Endothelial cell of umbilical vein (primary cell): ENCODE measurements at places on chromosomes 5 and 9.

DNA sequence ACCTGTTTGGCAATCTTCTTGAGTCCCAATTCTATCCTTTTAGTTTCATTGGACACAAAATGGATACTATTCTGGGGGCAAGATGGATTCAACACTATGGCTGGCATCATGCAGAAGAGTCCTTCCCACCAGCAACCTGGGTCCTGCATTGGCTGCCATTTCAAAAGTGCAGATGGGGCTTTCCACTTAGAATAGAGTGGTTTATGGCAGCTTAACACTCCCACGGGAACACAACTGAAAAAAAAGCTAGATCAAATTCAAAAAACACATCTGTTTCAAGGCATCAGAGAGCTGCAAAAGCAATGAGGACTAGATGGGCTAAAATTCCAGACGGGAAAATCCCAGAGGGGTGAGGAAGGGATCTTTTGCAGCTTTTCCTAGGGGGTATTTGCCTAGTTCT is 11.2 kb upstream of the HMHB1 start:
- no peak for DNase-seq

DNA sequence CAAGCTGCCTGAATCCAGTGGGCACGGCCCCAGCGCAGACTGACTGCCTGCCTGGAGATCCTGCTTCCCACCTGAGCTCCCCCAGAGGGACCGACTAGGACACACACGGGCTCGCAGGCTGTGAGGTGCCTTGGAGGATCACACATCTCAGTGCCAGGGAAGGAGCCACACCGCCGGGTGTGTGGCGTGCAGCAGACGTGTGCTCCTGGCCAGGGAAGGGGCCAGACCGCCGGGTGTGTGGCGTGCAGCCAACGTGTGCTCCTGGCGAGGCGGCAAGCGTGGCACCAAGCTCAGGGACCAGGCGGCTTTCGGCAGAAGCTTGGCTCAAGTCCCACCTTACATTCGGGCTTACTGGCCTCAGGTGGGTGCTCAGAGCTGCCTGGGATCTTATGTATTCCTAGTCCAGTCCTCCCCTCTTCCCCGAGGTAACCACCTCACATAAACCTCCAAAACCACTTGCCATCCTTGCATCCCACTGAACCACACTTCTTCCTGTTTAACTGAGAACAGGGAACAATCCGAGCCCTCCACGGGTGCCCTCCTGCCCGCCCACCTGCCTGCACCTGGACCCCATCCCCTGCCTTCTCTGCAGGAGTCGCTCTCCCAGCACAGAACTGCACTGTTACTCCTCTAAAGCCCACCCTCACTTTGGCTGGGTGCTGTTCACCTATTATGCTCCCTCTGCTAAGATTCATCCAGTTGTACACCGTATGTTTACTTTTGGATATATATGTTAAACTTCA is 22.4 kb upstream of the MRNIP start:
- DNase-seq = no peak

DNA sequence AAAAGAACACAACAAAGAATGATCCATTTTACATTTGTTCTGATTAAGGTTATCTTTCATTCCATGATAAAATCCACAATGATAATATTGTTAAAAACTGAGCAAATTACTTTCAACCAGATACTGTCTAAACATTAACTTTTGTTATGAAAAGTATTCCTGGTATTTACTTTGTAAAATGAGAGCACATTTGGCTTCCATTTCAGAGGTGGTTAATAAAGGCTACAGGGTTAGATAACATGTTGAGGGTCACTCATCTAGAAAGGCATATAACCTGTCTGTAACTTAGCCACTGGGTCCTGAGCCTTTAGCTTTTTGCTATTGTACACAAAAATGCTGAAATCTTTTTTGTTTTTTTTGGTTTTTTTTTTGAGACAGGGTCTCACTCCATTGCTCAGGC is 99.3 kb downstream of the ANXA2R start:
- no peak for DNase-seq

DNA sequence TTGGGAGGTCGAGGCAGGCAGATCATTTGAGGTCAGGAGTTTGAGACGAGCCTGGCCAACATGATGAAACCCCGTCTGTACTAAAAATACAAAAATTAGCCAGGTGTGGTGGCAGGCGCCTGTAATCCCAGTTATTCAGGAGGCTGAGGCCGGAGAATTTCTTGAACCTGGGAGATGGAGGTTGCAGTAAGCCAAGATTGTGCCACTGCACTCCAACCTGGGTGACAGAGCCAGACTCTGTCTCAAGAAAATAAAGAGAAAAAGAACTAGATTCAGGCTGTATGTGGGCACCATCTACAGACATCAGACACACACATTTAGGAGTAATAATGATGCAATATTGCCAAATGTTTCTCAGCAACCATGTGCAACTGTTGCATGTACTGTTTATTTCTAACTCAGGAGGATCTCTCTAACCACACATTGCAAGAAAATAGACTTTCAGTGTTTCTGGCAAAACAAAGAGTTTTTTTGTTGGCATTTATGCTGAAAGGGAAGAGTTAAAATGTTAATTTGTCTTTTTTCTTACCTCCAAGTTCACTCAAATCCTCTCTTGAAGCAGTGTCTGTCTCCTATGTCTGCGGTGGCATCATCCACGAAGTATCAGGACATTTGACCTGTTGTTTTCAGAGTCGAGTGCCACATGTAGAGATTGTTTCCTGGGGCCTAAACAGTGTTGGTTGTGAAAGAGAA is 5.1 kb upstream of the ORM1 start:
- DNase-seq = no peak

- no peak for DNase-seq
These were observed 43.4 kb upstream of the HAPLN1 start for GRCh38 chr5:83764101-83764500.
